ENCODE measurements at places on chromosomes 2 and 18.

GRCh38 chr2:100962366-100963025 is 39.6 kb upstream of the RPL31 start:
- DNase-seq, result no peak

- DNase-seq, result no peak
These were observed at the start of gene KCNS3 for GRCh38 chr2:17878281-17879136. KCNS3 (plus strand) TSS chr2:17878667; CDS start chr2:17931009, 52,342 bp downstream.

GRCh38 chr18:48913201-48913600 is 37.6 kb downstream of the SMAD7 start:
- DNase-seq, result no peak

DNA sequence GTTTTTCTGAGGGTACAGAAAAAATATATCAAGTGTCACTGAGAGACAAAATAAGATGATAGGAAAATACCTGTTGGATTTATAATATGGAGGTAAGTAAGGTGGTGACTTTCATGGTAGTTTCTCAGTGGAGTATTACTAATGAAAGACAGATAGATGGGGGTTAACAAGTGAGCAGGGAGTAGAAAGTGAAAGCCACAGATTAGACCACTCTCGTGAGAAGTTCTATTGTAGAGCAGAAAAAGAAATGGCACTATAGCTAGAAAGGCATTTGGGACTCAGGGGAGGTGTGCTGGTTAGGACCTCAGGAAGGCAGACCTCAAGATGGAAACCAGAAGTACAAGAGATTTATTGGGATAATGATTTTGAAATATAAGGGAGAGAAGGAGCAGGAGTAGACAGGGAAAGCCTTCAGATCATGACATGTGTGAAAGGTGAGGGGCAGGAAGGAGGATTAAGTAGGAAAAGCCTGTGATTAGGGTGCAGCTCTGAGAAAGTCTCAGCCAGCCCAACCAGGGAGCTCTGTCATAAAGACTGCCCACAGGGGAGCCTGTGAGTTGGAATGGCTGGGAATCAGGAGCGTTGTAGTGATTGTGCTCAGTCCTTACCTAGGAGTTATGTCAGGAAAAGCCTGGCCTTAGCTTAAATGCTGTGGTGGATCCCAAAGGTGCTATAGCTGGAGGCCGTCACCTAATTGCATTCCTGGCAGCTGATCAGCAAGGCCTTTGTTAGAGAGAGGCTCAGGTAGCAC is 198.1 kb downstream of the IKZF2 start:
- DNase-seq, result no peak

- no peak for DNase-seq
These were observed 1072.5 kb downstream of the SUCLG1 start for GRCh38 chr2:83386549-83386948.

DNA sequence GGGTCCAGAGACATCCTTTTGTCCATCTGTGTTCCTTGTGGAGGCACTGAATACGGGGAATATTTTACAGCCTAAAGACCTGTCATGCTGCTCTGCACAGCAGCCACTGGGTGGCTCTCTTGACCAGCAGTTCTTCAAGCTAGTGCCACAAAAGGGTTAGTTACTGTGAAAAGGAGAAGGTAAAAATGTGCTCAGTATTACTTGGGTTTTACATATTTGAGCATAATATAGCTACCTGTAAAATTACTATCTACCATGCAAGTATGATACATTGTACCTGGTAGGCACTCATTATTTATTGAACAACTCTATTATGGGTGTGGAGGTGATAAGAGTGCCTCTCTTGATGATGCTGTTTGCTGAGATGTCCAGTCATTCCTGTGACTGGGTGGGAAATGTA is 23.6 kb downstream of the FZD5 start:
- DNase-seq, result peak; percentile 52

- no peak for DNase-seq
These were observed 2.7 kb upstream of the LCT start for GRCh38 chr2:135839713-135840112.

DNA sequence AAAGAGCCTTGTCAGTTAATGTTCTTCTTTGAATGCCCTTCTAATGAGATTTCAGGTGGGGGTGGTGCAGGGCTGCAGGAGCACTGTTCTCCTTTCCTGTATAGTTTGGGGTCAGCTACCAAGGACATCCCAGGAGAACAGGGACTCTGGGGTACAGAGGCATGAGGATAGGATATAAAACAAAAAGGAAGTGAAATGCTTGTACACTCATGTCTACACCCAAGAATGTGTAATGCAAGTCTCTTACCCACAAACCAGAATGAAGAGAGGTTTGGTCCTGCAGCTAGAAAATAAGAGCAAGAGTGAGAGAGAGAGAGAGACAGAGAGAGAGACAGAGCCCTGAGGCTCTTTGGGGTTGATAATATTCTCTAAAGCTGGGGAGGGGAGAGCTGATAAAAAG is 151.8 kb upstream of the KCTD1 start:
- DNase-seq, result peak; percentile 47

DNA sequence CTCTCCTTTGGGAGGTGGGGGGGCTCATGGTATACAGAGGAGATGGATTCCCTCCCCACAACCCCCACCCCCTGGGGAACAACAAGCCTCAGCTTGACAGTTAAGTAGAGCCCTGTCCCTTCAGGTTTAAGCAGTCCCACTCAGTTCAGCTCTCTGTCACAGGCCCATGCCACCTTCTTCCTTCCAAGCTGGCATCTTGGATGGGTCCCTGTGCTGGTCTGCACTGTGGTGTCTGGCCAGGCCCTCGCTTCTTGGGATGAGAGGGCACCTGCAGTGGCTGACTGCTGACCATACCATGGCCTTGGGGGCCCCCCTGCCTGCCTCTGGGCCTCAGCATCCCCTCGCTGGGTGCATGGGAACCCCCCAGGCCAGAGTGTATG is 20.4 kb upstream of the GPR17 start:
- DNase-seq, result no peak

DNA sequence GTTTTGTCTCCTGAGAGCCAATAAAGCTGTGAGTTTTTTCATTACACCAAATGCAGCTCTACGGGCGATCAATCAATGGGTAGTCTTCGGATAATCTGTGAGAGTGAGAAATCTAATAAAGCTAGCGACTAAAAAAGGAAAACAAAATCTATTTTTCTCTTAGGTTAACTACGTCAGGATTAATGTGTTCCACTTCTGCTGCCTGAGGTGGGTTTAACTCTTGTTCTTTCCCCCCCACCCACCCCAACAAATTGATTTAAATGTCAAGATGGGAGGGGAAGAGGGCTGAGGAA is 63.0 kb upstream of the PSMD14 start:
- no peak for DNase-seq

DNA sequence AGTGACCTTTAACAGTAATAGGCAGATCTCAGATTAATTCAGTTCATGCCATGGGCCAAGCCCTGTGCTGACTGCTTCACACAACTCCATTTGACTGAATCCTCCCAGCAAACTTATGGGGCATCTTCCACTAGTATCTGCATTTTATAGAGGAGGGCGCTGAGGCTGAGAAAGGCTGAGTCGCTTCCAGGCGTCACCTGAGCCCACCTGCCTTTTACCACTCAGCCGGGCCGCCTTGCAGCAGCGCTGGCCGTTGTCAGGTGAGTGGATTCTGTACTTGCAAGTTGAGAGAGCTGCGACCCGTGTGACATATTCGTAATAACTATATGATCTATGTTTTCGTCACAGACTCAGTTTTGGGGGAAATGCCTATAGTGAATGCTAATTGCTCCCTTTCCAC is 59.3 kb upstream of the B3GNT7 start:
- no peak for DNase-seq

DNA sequence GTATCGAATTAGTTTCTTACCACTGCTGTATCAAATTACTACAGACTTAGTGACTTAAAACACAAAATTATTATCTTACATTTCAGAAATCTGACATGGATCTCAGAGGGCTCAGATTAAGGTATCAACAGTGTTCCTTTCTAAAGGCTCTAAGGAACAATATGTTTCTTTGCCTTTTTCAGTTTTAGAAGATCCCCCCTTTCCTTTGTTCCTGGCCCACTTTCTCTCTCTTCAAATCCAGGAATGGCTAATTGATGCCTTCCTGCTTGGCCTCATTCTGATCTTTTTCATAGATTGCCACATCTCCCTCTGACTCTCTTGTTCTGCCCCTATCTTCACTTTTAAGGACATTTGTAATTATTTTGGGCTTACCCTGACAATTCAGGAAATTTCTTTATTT is 65.7 kb downstream of the LRP1B start:
- DNase-seq, result no peak

DNA sequence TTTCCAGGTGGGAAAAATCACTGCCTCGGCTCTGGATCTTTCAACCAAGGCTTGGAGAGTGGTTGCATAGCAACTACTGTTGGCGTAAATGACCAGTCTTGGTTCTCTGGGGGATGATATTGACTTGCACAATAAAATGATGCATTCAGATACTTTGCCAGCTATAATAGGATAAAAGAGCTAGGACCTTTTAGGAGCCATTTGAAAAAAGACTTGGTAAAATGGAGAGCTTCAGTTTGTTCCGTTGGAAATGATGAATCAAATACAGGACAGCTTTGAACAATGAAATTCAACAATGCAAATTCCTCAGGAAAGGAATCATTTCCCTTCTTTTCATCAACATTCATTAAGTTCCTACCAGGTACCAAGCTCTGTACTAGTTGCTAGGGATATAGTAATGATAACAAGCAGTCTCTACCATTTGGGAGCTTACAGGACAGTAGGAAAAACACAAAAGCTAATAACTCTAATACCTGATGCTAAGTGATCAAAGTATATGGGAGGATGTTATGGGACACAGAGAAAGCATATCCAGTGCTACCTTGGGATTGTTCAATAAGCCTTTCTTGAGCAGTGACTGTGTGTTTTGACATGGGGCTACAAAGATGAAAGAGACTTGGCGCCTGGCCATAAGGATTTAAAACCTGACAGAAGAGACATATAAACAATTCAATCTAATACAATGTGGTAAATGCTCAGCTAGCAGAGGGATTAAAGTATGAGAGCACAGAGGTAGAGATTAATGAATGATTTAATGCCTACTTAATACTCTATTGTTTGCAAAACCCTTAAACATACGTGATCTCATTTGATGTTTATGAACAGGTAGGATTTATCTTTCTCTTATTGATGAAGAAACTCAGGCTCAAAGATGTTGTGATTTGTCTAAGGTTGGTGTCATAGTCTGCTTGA is 110.7 kb downstream of the QPCT start:
- DNase-seq, result no peak

GRCh38 chr2:107242811-107243210 is 356.8 kb upstream of the ST6GAL2 start:
- no peak for DNase-seq

GRCh38 chr2:137023205-137023604 is 257.9 kb downstream of the THSD7B start:
- DNase-seq, result no peak

DNA sequence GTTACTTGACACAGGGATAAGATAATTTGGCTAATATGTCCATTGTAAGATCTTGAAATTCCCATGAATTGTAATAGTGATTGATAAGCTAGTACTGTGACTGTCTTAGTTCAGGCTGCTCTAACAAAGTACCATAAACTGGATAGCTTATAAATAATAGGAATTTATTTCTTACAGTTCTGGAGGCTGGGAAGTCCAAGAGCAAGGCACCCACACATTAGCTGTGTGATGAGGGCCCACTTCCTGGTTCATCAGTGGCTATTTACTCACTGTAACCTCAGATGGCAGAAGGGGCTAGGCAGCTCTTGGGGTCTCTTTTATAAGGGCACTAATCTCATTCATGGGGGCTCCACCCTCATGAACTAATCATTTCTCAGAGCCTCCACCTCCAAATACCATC is 28.5 kb downstream of the NOSTRIN start:
- no peak for DNase-seq
